ENCODE measurements at places on chromosomes 7 and 10. TPM values are rescaled to one million over a fixed set of nuclear protein-coding genes. Genes with fewer than 3 reads are reported as not detected.

AKR1C4 gene
- polyA plus RNA-seq, result not detected

BMPER gene
- polyA plus RNA-seq, result 22.7 TPM

DNA sequence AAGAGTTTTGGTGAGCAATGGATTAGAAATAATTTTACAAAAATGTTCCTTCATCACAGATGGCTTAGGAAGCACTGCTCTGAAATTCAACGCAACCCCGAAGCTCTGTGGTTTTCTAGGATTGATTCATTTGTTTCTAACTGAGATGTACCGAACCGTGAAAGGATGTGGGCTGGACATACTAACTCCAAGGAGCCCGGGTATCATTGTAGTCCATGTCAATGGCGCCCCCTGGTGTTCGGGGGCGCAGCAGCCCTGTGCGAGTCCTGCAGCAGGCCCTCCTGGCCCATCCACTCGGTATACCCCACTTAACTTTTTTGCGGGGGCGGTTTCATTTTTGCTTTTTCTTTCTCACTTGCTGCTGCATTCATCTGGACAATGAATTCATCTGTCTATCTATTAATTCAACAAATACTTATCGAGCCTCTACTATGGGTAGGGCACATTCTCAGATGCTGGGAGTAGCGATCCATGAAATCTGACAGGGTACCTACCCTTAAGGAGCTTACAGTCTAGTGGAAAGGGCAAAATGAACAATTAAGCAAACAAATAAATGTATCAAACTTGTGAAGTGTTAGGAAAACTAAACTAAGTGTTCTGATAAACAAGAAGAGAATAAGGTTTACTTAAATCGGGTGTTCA, 25.2 kb upstream of the ITPRID1 start:
- DNase-seq, result no peak

DNA sequence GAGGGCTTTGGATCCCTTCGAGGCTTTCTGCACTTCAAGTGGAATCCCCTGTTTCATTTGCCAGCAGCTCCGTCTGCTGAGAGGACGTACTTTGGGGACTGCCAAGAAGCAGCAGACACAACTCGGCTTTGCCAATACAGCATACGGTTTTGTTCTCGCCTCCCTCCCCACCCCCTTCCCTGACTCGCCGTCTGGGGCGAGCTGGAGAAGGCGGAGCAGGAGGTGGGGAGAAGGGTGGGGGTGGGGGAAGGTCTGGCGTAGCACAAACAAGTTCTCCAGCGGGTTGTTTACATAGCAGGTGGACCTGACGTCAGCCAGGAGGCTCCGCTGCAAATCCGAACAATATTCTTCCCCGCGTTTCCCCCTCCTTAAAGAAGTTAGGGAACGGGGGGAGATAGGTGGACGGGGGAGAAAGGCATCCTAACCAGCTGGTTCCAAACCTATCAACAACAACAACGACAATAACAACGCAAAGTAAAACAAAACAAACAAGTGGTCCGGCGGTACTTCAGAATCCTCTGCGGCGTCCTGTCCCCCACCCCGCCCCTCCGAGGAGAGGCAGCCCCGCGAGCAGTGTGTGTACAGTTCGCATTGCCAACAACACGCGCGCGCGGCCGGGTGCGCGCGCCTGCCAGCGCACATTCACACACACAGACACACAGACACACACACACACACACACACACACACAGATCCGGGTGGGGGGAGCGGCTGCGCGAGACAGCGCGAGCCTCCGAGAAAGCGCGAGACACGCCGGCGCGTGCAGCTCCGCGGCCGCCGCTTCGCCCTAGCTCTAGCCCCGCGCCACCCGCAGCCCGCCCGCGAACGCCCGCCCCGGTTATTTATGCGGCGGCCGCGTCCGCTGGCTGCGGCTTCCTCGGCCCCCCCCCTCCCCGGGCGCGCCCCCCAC, 167.0 kb upstream of the PPP1R3A start:
- peak; percentile 70 for DNase-seq

GJC3 gene
- 0.73 TPM for polyA plus RNA-seq

- no peak for DNase-seq
These were observed 67.8 kb downstream of the SLC13A1 start for GRCh38 chr7:123131961-123132360.

GRCh38 chr10:42367532-42368230, 270.7 kb downstream of the ZNF33B start:
- DNase-seq, result peak; percentile 65
